ENCODE measurements at places on chromosomes 1 and 21. TPM values are rescaled to one million over a fixed set of nuclear protein-coding genes. Genes with fewer than 3 reads are reported as not detected.

Gene BTBD19
- 8.3 TPM for polyA plus RNA-seq

Gene CNIH4
- polyA plus RNA-seq, result 26.1 TPM

Gene PDZK1IP1
- polyA plus RNA-seq, result not detected

Gene UQCRHL
- 1.9 TPM for polyA plus RNA-seq

Gene NCDN
- polyA plus RNA-seq, result 15.9 TPM

Gene FCAMR
- polyA plus RNA-seq, result not detected

Gene KCNT2
- polyA plus RNA-seq, result 6.4 TPM

Gene NFASC
- polyA plus RNA-seq, result 1.1 TPM

Gene FNDC5
- 194 TPM for polyA plus RNA-seq

Gene AADACL3
- not detected for polyA plus RNA-seq

Gene CFHR3
- polyA plus RNA-seq, result 2.5 TPM

Gene C4BPA
- 0.47 TPM for polyA plus RNA-seq

Gene DNAJC28
- polyA plus RNA-seq, result 2.9 TPM

Gene OLFM3
- polyA plus RNA-seq, result 0.37 TPM

Gene NCF2
- 4.0 TPM for polyA plus RNA-seq

Gene STUM
- polyA plus RNA-seq, result 13.5 TPM

Gene ADAMTS1
- polyA plus RNA-seq, result 16.8 TPM

Gene FOXD2
- 0.20 TPM for polyA plus RNA-seq

Gene CFH
- polyA plus RNA-seq, result 102 TPM

Gene AMPD1
- 122 TPM for polyA plus RNA-seq

Gene LRRC38
- polyA plus RNA-seq, result 42.3 TPM

Gene SLC1A7
- polyA plus RNA-seq, result 0.24 TPM

Gene LCE2B
- not detected for polyA plus RNA-seq

Gene CPLANE2
- 1.8 TPM for polyA plus RNA-seq
